ENCODE measurements at places on chromosomes 6 and 20.

DNA sequence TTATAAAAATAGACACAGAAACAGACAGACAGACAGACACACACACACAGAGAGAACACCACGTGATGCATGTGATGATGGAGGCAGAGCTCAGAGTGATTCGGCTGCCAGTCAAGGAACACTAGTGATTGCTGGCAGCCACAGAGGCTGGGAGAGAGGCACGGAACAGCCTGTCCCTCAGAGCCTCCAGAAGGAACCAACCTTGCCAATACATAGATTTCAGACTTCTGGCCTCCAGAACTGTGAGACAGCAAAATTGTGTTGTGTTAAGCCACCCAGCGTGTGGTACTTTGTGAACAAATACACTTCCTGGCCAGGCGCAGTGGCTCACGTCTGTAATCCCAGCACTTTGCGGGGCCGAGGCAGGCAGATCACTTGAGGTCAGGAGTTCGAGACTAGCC, 9.5 kb upstream of the PARD6B start:
- no peak for DNase-seq

DNA sequence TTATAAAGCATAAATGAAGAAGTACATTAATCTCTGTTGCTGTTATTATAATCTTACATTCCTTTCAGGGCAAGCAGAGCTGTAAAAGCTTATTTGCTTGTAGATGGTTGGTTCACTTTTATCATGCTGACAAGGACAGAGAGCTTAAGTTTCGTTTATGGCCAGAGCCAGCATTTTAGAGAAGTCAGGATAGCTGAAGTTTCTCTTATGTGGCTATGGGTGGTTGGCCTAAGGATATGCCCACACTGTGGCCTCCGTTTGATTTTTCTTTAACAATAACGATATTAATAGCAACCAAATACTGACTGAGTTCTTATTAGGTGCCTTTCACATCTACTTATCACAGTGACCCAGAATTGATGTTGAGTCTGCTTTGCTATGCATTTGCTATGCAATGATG, 78.5 kb downstream of the FARS2 start:
- DNase-seq, result no peak

DNA sequence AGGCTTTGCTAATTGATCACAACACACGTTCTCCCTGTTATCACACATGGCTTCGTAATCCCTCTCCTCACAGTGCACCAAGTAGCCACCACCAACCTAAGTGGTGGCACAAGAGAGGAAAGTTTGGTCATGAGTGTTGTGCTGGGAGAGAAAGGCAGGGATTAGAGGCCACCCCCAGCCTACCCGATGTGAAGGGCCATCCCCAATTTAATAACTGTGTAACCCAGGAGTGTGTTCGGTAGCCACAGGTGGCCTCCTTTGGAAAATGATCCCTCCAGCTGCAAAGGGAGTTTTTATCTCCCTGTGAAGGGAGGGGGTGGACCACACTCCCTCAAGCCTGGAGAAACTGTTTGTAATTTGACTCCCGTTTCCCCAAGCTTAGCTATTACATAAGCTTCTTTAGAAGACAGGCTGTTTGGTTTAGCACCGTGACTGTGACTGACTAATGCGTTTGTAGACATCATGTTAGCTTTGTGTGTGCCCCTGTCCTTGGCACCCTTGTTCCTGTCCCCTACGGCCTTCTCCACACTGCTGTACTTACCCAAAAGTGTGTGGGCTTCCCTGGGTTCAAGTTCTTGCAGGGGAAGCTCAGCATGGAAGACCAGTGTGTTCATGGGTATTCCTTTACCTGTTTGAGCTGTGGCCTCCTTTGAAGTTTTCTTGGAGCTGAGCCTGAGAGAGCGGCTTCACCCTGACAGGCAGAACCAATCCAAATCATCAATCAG, 20.6 kb downstream of the PPP1R16B start:
- DNase-seq, result no peak

DNA sequence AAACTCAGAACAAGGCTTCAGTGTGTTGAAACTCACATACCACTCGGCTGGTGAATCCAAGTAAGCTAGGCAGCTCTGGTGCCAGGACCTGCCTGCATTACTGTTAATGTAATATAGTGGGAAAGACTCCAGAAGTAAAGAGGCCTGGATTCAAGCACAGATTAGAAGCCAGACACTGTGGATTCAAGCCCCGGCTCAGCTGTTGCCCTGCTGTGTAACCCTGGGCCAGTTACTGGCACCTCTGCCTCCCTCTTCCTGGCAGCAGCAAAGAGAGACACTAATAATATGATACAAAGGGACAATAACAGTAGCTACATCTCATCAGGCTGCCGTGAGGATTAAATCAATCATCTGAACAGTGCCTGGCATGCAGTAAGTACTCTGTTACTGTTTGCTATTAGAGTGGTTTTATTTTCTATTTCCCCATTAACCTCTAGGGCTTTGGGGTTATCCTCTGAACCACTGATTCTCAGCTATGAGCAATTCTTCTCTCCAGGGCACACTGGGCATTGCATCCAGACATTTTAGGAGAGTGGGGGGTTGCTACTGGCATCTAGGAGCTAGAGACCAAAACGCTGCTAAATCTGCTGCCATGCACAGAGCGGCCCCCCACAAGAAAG, 92.9 kb downstream of the ZMYND8 start:
- no peak for DNase-seq

DNA sequence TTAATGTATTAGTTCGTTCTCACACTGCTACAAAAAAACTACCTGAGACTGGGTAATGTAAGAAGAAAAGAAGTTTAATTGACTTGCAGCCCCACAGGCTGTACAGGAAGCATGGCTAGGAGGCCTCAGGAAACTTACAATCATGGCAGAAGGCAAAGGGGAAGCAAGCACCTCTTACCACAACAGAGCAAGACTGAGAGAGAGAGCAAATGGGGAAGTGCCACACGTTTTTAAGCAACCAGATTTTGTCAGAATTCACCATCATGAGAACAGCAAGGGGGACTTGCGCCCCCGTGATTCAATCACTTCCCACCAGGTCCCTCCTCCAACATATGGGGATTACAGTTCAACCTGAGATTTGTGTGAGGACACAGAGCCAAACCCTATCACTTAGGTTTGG, 70.8 kb upstream of the SRSF6 start:
- no peak for DNase-seq

- no peak for DNase-seq
Observed at GRCh38 chr20:33656010-33656782, 5.9 kb upstream of the C20orf144 start.

DNA sequence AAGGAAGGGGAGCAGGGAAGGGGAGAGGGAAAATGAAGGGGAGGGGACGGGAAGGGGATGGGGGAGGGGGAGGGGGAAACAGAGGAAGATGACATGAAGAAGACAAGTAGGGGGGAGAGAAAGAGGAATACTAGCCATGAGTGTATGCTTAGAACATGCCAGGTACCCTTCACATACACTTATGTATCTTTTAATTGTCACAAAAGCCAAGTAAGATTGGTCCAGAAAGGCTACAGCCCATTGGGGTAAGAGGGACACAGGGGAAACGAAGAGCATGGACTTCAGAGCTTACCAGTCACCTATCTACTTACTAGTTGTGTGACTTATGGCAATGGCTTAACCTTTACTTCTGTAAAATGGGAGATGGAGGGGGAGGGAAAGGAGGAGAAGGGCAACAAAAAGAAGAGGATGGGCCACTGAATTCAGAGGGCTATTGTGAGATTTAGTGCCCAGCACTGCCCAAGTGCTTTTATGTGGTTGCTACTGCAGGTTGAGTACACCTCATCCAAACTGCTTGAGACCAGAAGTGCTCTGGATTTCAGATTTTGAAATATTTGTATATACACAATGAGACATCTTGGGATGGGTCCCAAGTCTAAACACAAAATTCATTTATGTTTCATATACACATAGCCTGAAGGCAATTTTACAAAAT, 90.3 kb downstream of the ARHGAP18 start:
- no peak for DNase-seq

DNA sequence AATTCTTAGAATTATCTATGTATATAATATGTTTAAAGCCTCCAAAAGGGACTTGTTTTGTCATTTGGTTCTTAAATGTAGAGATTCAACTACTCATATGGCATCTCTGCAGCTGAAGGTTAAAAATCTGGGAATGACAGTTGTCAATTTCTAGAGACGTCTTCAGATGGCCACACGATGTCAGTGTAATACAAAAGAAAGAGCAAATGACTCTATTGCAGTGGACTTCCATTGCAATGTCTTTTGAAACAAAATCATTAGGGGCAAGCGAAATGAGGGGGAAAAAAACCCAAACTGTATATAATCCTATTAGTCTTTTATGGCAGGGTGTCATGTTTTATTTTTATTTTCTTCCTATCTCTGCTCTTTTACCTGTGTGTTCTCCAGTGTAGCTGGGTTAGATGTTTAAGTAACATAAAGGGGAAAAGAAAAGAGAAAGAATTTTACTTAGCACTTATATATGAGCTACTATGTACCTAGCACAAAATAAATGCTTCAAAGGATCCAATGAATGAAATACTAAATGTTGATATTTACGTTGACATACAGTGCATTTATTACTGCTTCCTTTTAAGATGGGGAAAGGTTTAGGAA, 26.2 kb downstream of the CCN2 start:
- no peak for DNase-seq

DNA sequence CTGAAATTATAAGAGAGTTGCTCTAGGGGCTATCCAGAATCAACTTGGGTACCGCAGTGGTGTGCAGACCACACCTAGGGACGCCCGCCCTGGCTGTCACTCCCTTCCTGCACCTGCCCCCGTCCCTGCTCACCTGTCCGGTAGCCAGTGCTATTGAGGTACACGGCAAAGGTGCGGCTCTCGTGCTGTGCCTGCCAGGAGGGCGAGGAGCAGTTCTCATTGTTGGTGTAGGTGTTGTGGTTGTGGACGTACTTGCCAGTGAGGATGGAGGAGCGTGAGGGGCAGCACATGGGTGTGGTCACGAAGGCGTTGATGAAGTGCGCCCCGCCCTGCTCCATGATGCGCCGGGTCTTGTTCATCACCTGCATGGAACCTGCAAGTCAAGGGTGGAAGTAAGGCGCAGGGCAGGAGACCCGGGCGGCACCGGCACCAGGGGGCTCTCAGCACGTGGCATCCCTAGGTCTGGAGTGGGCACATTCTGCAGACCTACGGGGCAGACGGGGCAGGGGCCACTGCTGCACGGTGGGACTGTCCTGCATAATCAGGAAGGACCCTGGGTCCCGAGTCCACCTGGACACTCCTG, 48.6 kb downstream of the SULF2 start:
- DNase-seq, result no peak

DNA sequence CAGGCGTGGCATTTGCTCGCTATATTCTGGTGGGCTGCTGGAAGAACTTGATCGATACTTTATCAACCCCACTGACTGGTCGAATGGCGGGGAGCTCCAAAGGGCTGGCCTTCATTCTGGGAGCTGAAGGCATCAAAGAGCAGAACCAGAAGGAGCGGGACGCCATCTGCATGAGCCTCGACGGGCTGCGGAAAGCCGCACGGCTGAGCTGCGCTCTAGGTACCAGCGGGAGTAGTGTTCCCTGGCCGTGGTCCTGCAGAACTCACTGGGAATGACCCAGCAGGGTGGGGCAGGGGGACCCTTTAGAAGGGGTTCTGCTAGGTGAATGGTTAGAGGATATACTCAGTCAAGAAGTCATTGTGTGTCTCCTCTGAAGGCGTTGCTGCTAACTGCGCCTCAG, 68.4 kb upstream of the PBOV1 start:
- no peak for DNase-seq

DNA sequence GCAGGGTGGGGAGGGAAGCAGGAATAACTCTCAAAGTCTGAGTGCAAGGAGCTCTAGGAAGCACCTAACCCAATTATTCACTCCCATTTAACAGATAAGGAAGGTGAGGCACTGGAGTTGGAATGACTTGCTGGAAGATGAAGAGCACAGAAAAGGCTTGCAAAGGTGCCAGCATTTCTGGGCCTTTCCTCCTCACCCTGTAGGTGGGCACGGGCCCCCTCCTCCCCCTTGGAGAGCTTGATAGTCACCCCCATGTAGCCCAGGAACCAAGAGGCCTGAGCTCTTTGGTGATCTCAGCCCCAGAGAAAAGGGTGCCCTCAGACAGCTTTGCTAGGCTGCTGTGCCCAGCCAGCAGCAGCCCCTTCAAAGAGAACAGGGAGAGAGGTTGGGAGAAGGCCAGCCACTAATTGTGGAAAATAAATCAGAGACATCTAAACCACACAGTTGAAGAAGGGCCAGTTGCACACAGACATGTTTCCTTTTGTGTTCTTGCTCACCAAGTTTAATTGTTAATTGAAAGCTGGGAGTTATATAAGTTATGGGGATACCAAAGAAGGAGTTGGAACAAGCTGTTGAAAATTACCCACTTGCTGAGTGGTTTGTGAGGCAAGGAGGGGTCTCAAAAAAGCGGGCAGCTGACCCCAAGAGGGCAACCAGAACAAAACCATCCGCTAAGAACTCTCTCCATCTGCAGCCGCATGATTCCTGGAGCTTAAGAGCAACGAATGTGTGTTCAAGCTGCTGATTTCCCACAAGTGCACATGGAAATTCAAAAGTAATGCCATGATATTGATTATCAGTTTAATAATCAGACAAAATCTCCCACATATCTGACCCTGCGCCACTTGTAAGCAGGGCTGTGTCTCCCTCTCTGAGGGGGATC, 77.0 kb downstream of the MRPL14 start:
- no peak for DNase-seq

- no peak for DNase-seq
Observed at GRCh38 chr6:147510929-147511590, 2.6 kb downstream of the SAMD5 start.

GRCh38 chr20:59314997-59315396, 14.6 kb downstream of the EDN3 start:
- no peak for DNase-seq

GRCh38 chr6:13847326-13848050, 33.1 kb upstream of the MCUR1 start:
- DNase-seq, result no peak

DNA sequence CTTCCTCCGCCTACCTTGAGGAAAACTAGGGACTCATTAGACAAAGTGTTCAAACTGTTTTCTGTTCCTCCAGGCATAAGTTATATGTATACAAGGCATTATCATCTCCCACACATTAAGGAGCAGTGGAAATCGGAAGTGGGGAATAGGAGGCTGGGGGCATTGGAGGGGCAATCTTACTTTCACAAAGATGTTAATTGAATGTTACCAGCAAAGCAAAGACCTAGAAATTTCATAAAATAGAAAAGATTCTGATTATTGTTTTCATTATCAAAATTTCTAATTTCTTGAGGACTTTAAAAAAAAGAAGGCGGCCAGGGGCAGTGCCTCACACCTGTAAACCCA, 501.7 kb upstream of the JARID2 start:
- no peak for DNase-seq

DNA sequence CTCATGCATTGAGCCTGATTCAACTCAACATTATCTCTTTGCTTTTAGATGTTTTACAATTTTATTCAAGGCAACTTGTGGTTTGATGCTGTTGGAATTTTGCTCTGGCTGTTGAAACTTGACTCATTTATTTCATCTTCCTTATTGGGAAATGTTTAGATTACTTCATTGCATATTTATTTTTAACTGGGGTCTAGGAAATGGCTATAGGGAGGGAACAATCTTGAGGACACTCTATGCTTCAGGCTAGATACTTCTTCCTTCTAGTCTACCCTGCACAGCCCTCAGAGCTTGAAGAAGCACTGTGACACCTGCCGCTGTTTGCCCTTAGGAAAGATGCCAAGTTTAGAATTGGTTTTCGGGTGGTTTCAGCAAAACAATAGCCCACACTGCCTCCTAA, 183.4 kb downstream of the ADGRG6 start:
- no peak for DNase-seq

Measured in CD4-positive, alpha-beta T cell treated with Interleukin-12 subunit alpha and Interleukin-12 subunit beta, for 1 hour (primary cell).